ENCODE measurements at places on chromosomes 16 and 17.

GRCh38 chr16:82891918-82892317 is 265.1 kb downstream of the CDH13 start:
- no peak for DNase-seq

GRCh38 chr17:78708510-78708973 is 73.5 kb downstream of the CYTH1 start:
- peak; percentile 65 for DNase-seq

GRCh38 chr16:979859-980594 is 1.5 kb upstream of the SOX8 start:
- DNase-seq: no peak

DNA sequence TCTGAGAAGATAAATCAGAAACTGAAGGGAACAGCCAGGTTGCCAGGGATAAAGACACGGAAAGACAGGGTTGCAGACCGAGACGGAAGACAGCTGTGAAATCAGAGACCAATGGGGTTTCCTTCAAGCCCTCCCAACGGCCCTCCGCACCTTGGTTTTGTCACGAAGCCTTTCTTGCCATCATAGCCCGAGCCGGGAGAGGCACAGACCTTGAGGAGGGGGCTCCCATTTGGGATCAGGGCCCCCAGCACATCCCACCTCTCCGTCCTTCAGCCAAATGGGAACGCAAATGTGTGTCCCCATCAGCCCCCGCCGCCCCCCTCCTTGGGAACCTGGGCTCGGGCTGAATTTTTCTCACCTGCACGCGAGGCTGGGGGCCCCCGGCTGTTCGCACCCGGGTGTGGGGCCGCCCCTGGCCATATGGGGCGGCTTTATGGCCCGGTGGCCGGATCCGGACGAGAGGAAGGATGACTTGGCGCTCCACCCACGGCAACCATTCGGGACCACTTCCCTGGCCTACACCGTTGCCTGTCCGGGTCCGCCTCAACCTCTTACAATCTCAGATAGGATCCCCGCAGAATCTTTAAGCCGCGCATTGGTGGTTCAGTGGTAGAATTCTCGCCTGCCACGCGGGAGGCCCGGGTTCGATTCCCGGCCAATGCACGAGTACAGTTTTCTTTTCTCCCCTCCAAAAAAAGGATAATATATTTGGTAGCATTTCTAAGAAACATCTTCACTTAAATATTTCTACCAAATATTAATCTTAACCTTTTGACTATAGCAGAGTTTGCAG is 1.4 kb upstream of the HES7 start:
- peak; percentile 90 for DNase-seq

- DNase-seq: peak; percentile 53
Observed at GRCh38 chr17:3639981-3640596, 3.5 kb downstream of the CTNS start.

GRCh38 chr16:74298104-74298503 is 1.5 kb downstream of the PSMD7 start:
- DNase-seq: no peak

DNA sequence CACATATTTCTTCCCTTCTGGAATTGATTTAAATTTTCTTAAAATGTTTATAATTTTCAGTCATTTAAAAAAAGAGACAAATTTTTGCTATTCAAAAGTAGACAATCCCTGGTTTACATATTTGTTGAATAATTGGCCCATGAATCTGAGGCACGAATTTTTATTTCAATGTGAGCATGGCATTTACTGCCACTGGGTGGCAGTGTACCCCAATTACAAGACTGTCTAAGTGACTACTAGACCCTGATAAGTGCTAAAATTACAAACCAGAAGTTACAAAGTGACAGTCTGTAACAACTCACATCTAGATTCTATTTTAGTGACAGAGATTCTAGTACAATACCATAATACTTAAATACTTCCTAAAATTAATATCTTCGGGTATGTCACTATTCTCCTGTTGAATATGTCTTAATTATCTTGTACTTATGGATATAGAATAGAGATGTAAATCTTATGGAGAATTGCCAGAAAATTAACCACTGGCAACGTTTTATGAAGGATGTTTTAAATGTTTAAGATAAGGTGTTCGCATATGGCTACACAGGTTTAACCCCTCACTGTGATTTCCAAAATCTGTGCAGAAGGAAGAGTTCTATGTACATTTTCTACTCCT is 235.8 kb downstream of the MAP2K4 start:
- no peak for DNase-seq

GRCh38 chr17:7479213-7480088 is at the start of gene ZBTB4:
ZBTB4 (minus strand) TSS chr17:7479631; CDS start chr17:7466801, 12,830 bp downstream.
- peak; percentile 34 for DNase-seq

DNA sequence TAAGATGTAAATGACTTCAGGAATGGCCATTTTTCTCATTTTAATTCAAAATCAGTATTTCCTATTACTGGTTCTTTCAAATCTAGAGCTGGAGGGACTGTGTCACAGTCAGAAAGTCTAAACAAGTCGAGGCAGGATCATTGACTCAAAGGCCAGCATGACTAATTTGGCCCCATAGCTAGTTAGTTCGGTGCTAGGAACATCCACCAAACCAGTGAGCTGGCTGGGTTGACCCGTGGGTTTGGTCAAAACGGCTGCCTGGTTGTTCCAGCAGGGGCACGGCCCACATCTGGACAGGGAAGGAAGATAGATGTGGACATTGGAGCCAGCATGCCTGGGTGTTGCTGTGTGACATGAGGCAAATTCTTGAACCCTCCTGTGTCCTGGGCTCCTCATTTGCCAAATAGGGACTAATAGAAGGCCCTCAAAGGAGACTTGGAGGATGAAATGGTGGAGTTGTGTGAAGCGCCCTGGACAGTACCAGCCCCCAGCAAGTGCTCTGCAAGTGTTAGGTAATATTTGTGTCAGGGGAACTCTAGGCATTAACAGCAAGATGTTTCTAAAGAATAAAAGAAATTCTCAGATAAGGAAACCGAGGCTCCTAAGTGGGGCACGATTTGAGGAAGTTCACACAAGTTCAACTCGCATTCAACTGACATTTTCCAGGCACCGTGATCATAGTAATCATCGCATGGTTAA is 46.2 kb downstream of the MEOX1 start:
- no peak for DNase-seq

DNA sequence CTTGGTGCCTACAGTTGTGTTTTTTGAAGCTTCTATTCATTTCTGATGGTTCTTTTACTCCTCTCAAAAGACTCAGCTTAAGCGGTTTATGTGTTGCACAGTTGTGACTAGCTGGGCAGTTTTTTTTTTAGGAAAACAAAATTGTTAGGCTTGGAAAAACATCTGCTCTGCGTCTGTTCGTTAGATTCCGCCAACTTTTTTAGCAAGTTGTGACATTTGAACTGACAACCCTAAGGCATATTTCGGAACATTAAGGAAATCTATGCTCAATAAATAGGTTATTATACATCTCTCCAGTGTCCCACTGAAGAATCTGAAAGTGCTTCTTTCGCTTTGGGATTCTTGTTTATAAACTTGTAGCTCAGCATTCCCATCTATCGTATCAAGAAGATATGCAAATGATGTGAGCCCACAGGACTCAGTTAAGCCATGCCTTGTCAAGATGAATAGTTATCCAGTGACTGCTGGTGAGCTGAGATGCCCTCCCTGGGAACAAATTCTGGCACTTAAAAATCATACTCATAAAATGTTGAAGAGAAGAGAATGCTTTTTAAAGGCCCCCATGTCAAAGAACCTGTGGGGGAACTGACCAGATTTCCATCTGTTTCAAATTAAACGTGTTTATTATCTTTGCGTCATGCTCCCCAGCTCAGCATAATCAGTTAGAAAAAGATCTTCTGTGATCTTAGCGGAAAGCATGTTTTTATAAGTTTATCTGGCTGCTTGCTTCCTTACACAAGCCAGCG is 109.0 kb upstream of the FAM20A start:
- DNase-seq: no peak

DNA sequence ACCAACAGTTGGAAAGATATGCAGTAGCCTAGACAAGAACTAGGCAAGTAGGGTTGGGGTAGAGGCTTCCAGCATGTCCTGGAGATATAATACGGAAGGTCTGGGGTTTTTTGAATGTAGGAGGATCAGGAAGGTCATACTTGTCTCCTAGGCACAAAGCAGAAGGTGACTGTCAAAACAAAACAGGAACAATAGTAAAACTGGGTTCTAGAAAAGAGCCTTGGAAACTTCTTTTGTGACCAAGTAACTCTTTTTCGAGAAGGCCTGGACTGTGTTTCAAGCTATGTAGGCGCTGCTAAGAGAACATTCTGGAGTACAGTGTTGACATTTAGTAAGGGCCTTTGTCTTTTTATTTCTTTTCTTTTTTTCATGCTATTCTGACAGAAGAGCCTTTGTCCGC is 26.9 kb upstream of the TENT4B start:
- DNase-seq: no peak

DNA sequence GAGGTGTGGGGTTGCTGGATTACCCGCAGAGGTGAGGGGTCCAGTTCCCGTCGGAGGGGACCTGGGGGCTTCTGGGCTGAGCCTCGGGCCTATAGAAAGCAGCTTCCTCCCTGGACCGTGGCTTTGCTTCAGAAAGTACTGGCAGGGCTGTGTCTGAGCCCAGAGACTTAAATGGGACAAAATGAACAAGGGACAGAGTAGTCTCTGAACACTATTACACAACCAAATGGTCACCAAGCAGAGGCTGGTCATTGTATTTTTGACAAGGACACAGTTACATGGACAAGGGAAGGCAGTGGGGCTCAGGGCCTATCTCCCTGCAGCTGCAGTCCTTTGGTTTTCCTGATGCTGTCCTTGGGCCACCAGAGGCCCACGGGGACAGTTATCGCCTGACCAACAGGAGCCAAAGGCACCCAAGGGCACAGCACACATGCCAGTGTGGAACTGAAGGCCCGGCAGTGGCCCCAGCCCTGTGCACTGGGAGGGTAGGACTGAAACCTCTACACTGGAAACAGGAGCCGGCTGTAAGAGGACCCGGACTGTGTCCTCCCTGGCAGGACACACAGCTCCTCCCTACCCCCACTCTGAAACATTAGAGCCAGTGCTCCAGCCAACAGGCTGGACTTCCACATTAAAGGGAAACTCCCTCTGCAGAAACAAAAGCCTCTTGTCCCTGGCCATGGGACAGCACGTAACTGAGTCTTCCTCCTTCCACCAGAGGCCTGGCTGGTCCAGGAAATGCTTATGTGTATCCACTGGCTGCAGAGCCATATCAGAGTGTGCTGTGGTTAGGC is 26.0 kb upstream of the ERN1 start:
- DNase-seq: no peak

GRCh38 chr16:86424985-86425384 is 85.3 kb upstream of the FOXF1 start:
- DNase-seq: no peak

DNA sequence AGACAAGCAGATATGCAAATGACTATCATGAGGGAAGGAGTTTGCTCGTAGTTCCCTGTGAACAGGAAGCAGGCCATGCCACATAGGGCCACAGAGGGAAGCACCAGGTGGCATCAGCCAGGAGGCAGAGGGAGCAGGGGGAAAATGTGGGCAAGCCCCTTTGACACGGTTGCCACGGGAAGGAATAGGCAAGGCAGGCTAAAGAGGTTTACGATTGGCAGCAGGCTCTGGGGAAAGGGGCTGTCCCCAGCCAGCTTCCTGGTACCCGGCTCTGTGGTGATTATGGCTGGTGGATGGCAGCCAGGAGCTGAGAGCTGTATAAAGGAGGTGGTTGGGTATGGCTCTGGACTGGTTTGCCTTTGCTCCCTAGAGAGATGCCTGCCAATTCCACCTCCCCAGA is 848 bp downstream of the CES3 start:
- no peak for DNase-seq

DNA sequence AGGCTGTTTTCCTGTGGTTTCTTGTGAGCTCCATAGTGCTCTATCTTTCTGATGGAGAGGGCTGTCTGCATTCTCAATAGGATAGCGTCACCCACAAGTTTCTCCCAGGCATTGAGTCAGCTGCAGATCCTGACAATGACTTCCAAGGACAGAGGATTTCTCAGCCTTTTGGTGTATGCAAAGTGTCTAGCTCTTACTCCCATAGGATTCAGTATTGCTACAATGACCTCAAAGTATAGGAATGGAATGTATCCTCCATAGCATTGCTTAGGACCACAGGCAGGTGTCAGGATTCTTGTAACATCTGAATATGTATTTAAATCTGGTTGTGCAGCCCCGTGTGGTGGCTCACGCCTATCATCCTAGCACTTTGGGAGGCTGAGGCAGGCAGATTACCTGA is 32.3 kb downstream of the SMIM36 start:
- DNase-seq: no peak

GRCh38 chr16:86298758-86299134 is 211.6 kb upstream of the FOXF1 start:
- DNase-seq: no peak

- DNase-seq: no peak
Observed at GRCh38 chr16:47734081-47734857, 273.1 kb downstream of the PHKB start.

Data from stimulated activated CD4-positive, alpha-beta T cell treated with anti-CD3 and anti-CD28 coated beads, Interleukin-1b, Interleukin-23, amount 100 ng/mL, for 48 hours (primary cell).